Activated naive CD8-positive, alpha-beta T cell treated with anti-CD3 and anti-CD28 coated beads, Interleukin-2, amount 50 U/mL, for 24 hours (primary cell): ENCODE measurements at places on chromosomes 3 and 15.

DNA sequence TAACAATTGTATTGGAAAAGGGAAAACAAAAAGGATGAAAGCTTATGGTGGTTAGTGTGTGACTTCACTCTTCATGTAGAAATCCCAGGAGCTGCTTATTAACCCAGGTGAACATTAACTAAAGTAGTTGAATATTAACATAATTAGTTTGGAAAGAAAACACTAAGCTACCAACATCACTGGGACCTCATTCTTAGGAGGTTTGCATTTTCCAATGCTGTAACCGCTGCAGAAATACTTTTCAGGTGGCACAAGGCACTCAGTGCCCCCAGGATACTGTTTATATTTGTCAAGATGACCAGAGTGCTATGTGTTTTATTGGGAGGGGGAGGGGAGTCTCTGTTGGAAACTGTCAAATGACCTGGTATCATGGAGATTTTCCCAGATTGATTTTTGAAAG, 25.9 kb upstream of the VILL start:
- DNase-seq, result no peak

DNA sequence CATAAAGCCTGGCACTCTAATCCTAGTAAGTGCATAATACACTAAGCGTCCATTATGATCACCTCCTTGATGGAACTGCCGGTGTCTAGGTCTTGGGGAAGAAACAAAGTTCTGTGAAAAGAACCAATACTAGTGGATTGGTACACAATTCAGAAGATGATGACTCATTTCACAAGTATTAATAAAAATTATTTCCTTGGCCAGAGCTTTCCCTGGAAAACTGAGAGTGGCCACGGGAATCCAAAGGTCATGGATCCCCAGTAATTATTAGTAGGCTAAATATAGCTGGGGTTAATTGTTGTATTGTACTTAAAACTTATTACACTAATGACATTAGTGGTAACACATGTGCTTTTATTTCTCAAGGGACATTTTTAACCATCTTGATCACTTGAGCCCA, 808.0 kb upstream of the NR2F2 start:
- no peak for DNase-seq

GRCh38 chr15:53580366-53580765, 179.1 kb downstream of the WDR72 start:
- no peak for DNase-seq

DNA sequence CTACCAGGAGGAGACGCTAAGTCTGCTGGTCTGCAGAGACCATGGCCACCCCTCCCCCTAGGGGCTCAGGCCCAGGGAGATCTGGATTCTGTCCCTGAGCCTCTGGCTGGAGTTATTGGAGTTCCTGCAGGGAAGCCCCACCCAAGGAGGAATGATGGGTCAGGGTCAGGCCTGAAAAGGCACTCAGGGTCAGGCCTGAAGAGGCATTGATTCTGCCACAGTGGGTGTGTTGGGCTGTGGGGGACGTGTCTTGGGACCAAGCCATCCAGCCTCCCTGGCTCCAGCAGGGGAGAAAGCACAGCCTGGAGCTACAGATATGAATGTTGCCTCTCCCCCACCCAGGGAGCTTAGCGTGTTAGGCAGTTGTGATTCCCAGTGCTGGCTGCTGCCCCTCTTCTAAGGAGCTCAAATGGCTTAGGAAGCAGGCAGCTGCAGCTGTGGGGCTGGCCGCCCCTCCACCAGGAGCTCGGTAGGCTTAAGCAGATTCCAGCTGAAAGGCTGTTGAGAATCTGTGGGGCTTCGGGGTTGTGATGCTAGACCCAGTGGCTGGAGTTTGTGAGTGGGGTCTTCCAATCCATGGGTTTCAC, 176.7 kb downstream of the CHL1 start:
- no peak for DNase-seq

- no peak for DNase-seq
Measured at GRCh38 chr15:58003810-58004209, 61.7 kb downstream of the ALDH1A2 start.

DNA sequence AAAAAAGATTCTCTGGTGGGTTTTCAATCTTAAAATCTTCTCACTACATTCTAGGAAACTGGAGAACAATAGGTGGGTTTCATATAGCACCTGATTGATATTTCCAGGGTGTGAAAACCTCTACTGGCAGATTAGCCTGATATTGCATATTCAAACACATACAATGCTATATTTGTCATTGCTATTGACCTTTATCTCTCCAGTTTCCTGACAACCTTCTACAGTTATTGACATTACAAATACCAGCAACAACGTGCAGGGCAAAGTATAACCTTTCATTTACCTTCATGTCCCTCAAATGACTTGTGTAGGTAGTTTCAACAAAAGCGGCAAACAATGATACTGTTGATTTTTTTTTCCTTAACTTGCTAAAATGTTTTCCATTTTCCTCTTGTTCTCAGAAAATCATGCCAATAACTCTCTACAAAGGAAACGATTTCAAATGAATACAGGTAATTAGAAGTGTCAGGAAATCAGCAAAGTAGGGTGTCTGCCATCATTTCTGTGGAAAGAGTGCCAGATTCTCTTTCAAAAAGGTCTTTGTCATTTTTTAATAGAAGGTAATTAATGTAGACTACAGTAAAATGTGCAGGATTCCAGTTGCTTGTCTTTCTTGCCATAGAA, 72.6 kb upstream of the CDIN1 start:
- no peak for DNase-seq
